AG08395 (cell line): ENCODE measurements at places on chromosomes 2 and 18.
A peak's percentile ranks its signal among the peaks of the same experiment; 100 is the strongest.

DNA sequence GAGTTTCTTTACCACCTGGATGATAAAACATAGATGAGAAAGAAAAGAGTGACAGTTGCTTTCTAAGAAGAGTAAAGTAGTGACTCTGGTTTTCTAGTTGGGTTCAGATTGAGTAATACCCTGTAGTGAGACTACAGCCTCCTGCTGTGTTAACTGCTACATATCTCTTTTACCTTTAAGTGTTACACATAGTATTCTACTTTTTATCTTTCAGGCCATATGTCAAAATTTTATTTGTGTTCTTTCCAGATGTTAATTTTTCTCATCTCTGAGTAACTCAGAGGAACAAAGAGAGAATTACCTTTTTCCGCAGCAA lies 348.2 kb downstream of the CTNNA2 start:
- DNase-seq, result no peak

DNA sequence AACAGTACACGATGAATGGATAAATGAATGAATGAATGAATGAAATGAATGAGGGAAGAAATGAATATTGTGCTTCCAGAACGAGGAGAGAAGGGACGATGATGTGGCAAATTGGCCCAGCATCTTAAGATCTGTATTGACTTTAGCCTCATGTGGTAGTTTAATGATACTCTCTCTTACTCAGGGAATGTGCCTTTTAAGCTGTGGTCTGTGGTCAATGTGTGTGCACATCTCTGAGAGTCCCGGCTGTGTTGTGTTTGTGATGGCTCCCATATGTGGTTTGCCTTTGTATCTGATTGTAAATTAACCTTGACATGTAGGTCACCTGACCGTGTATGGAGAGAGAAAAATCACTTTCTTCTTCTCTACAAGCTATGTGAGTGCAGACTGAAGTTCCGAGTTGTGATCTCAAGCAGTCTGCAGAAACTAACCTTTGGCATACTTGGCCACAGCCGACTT lies 91.2 kb downstream of the NEDD4L start:
- DNase-seq, result peak; percentile 85

- no peak for DNase-seq
Measured at GRCh38 chr18:27609221-27609620, 424.1 kb upstream of the CHST9 start.

DNA sequence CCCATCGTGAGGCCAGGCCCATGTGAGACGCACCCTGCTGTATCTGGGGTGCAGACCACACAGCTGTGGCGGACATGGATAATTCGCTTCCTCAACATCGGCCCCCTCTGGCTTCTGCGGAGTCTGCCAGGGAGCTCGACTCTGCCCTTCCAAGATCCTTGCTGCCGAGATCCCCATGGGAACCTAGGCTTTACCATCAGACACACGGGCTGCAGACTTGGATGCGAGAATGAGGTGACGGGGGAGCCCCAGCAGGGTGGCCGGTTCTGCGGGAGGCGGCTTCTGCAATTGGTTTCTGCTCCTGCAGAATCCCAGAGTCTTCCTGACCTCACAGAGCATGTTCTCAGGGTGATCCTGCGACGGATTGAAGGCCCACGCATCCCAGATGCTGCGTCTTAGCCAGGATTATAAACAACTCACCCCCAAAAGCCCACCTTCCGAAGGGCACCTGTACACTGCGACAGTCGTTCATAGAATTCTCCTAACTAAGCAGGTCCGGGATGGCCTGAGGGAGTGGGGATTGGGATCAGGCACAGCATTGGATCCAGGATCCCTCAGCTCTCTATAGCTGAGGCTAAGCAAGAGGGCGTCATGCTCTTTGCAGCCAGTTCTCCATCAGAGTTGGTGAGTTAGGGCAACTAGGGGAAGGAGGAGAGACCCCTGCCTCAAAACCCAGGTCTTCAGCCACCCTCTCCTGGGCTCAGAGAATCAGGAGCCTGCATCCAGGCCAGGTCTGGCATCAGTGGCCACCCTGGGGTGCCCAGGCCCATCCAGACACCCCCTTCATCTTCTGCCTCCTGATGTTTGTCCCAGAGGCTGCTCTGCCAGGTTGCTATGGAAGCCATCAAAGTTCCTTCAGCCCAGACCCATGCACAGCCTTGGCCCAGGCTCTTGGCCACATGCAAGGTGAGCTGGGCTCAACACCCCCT lies 74.7 kb upstream of the SNTG2 start:
- DNase-seq, result no peak

DNA sequence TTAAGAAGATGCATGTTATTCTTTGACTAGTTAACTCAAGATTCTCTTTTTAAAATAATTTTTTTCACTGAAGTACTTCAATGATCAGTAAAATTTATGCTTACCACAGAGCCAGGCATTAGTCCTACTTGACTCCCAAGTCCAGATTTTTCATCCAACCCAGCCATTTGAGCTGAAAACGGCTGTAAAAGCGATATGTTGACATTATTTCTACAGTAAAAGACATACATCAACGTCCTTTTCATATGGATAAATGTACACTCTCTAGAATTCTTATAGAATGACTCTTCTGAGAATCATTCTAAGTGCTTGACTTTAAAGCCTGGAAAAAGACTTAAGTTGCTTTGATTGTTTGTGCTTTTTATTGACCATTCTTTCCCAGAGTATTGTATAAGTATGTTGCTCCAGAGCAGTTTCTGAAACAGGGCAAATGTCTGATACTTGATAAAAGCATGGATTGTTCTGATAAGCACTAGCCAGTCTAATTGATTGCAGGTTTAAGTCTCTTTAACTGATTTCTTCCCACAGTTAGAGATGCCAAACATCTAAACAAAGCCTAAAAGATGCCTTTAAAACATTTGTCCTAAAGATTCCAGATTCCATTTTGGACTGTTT lies 90.9 kb downstream of the COL5A2 start:
- no peak for DNase-seq

GRCh38 chr2:68127358-68128242 lies 30.1 kb upstream of the PNO1 start:
- DNase-seq, result no peak

GRCh38 chr2:140027320-140027719 lies 1247.1 kb upstream of the NXPH2 start:
- no peak for DNase-seq

DNA sequence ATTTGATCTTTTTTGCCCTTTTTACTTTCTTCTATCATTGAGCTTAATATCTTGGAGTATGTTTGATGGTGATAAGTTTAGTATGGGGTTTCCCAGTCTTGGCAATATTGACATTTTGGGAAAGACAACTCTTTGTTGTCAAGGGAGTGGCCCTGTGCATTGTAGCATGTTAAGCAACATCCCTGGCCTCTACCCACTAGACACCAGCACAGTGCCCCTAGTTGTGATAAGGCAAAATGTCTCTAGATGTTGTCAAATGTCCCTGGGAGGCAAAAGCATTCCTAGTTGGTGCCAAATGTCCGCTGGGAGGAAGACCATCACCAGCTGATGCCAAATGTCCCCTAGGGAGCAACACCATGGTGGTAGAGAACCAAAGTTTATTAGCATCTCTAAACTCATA lies 28.2 kb downstream of the GULP1 start:
- DNase-seq, result no peak

GRCh38 chr2:23698721-23699579 lies 228.0 kb downstream of the ATAD2B start:
- no peak for DNase-seq

- DNase-seq, result peak; percentile 57
Measured at GRCh38 chr18:3411854-3412268, 38.1 kb upstream of the TGIF1 start.

DNA sequence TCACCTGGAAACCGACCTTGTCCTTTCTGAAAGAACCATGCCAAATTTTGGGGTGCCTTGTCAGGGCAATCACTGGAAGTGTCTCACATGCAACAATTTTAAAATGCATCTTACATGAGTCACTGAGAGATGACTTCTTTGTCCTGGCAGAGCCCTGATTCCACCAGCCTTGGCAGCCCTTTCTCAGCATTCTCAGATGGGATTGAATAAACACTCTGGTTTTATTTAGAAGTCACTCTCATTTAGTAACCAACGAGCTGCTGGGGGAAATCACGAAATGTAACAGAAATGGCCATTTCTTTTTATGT lies 3.8 kb upstream of the ATP8B1 start:
- peak; percentile 83 for DNase-seq

DNA sequence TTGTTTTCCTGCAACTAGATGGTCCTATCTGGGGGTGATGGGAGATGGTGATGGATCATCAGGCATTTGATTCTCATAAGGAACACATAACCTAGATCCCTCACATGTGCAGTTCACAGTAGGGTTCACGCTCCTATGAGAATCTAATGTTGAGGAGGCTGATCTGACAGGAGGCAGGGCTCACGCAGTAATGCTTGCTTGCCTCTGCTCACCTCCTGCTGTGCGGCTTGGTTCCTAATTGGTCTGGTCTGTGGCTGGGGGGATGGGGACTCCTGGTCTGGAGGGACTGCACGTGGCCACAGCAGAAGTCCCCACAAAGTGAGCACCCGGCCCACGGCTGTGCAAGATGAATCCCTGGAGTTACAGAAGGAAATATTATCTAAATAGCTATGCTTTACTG lies 11.3 kb downstream of the MC5R start:
- DNase-seq, result no peak

DNA sequence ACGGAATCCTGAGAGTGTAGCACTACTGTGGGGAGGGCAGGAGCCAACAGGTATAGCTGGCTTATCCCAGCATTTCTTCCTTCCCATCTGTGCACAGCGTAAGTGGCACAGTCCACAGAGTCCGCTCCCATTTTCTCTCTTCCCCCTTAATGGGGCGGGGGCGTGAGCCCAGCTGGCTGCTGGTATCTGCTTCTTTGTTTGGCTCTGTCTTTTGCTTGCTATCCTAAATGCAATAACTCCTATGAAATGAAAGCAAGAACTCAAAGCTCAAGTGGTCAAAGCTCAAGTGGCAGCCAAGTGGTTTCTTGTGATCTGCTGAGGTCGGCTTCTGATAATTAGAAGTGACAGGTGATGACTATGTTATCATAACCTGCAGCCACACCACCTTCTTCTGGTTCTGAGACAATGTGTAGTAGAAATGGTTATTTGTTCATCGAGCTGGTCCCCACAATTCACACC lies 192.7 kb downstream of the PLCL1 start:
- no peak for DNase-seq

- no peak for DNase-seq
Measured at GRCh38 chr2:233481368-233482142, 85.0 kb downstream of the USP40 start.

DNA sequence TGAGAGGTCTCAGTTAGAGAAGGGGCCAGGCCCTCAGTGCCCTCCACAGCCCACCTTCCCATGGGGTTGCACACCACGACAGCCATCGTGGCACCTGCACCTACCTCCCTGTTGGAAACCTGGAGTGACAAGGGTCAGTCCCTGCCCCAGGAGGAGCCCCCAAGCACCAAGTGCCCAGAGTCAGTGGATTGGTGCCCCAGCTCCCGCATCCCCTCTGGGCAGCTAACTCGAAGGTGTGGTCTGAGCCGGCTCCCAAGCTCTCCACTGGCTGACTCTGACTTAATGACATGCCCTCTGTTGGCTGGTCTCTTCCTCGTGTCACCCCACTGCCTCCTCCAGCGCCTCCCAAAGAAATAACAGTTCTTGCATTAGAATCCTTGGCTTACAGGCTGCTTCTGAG lies 116.4 kb downstream of the NDUFA10 start:
- no peak for DNase-seq

DNA sequence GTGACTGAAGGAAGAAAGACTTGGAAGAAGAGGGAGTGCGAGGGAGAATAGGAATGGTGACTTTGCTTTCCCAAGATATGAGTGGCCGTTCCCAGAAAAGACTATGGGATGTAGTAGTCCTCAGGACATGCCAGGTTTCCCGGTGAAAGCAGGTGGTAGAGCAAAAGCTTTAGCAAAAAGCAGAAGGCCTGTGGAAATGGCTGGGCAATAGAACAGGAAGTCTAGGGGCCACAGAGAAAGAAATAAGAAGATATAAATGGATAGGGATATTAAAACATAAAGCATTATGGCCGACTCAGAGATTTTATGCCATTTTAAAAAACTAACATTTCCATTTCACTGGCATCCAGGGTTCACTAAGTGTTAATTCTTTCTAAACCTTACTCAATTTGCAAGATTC lies 1.2 kb upstream of the SERPINB13 start:
- DNase-seq, result no peak

DNA sequence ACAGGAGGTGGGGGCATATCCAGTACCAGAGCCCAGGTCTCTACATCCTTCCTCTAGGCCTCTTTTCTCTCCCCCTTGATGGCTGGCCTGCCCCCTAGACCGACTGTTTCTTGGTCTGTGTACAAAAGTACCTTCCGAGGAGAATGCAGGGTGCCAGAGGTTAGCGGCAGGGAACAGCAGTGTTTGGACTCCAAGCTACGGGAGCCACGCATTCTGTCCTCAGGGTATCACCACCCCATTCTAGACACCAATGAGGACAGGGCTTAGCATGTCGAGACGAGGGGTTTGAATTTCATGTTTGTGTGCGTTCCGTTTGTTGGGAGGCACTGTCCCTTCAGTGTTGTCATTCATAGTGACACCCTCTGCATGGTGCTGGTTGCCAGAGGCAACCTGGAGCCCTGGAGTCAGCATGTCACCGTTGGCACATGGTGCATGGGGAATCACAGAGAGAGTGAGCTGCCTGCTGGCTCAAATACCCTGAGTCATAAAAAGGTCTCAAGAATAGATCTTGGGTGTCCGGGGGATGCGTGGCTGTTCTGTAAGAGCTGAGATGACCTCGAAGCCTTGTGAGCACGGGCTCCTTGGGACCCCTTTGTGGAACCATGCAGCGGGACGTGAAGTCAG lies 57.2 kb upstream of the LDLRAD4 start:
- no peak for DNase-seq

DNA sequence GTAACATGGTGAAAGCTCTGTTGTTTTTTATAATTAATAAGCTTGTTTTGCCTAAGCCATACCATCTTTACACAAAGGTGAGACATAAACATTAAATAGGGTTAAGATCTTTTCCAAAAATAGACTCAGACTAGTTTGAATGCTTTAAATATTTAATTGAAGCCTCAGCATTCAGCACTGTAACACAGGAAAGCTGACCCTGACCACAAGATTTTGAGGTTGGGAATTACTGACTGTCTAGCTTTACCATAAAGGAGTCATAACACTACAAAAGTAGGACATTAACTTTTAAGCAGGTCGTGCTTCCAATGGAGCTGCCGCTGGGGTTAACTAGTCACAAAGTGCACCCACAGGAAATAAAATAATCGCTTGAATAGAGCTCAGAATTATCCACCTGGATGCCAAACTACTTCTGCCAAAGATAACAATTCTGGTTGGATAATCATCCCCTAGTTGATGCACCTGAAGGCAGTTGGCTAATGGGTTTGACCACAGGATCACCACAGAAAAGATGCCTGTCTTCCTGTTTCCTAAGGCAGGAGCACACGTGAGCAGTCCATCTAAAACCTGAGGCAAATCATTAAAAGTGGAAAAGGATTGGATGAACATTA lies 106.2 kb downstream of the COBLL1 start:
- no peak for DNase-seq

DNA sequence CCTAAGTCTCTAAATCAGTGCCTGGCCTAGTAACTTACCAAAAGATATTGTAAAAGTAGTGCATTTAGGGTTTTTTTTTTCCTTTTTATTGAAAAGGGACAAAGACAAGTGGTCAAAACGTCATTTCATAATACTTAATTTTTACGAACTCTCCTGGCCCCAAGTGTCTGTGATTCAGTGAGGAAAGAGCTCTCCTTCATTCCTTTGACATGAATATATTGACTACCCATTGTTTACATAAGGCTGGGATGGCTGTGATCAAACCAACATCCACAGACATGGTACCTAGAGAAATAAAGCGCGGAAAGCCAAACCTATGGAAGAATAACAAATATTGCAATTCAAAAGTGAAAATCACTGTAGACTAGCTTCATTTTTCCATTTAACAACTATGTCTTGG lies 198.4 kb downstream of the BABAM2 start:
- DNase-seq, result peak; percentile 26

GRCh38 chr2:127829845-127830246 lies 18.9 kb upstream of the WDR33 start:
- DNase-seq, result no peak

- DNase-seq, result peak; percentile 5
Measured at GRCh38 chr2:152594022-152594766, 123.1 kb downstream of the PRPF40A start.
